ENCODE measurements at places on chromosomes 5 and 9. TPM values are rescaled to one million over a fixed set of nuclear protein-coding genes. Genes with fewer than 3 reads are reported as not detected.
A peak's percentile ranks its signal among the peaks of the same experiment; 100 is the strongest.

The FOXD4L3 gene
- not detected for total RNA-seq

The ACTBL2 gene
- total RNA-seq: 0.06 TPM

The HINT2 gene
- 20.6 TPM for total RNA-seq

The PCA3 gene
- total RNA-seq: not detected

The PRXL2C gene
- 9.0 TPM for total RNA-seq

The PIP5KL1 gene
- total RNA-seq: 1.0 TPM

The PCDHAC2 gene
- 0.73 TPM for total RNA-seq

- DNase-seq: no peak
- H3K27ac ChIP-seq: no peak overlapping the region
- H3K27me3 ChIP-seq: no peaks in the 10 kb centered on the region
- no peaks in the 10 kb centered on the region for H3K36me3 ChIP-seq
- H3K4me1 ChIP-seq: no peaks in the 10 kb centered on the region
Measured at GRCh38 chr5:97157689-97158088, 15.3 kb upstream of the LIX1 start.

GRCh38 chr5:98938464-98938863, 9.7 kb upstream of the CHD1 start:
- no peaks in the 10 kb centered on the region for H3K36me3 ChIP-seq
- H3K4me3 ChIP-seq: no peak overlapping the region
- no peak overlapping the region for H3K27ac ChIP-seq
- no peaks in the 10 kb centered on the region for H3K27me3 ChIP-seq

- H3K4me3 ChIP-seq: no peak overlapping the region
- H3K4me1 ChIP-seq: no peaks in the 10 kb centered on the region
- no peak for DNase-seq
- no peak overlapping the region for H3K27ac ChIP-seq
- no peaks in the 10 kb centered on the region for H3K27me3 ChIP-seq
- H3K36me3 ChIP-seq: no peaks in the 10 kb centered on the region
Measured at GRCh38 chr5:180636403-180637075, 12.9 kb downstream of the FLT4 start.

DNA sequence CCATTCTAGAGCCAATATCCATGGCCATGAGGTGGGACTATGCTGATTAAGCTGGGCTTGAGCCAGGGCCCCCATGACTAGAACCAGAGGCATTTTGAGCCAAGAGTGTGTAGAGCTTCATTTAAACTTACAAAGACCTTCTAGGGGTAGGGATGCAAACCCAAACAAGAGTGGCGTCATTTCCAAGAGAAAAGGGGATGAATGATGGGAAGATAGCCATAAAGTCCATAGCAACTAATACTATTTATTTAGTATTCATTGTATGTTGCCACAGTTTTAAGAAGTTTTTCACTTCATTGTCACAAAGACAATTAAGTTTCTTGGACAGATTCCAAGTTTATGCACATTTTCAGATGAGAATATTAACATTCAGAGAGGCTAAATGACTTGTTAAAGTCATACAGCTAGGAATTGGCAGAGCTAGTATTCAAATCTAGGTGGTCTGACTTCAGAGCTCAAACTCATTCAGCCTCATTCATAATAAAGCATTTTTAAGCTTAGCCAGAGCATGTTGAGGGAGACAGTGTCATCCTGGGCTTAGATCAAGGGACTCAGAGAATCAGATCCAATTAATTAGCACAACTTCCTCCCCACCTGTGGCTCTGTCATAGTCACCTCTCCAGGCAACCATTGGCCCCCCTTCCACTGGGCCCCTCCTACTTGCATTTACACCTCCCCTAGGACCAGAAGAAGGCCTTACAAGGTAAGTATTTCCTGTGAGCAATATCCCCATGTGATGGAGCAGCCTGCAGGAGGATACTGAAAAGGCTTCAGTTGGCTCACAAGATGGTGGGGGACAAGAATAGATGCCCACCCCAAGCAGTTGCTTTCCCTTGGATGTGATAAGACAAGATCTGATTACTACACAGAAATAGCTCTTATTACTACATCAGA, 95.0 kb upstream of the PCSK1 start:
- DNase-seq: no peak
- no peaks in the 10 kb centered on the region for H3K4me1 ChIP-seq
- H3K4me3 ChIP-seq: no peak overlapping the region
- no peak overlapping the region for H3K27ac ChIP-seq
- H3K27me3 ChIP-seq: no peaks in the 10 kb centered on the region

DNA sequence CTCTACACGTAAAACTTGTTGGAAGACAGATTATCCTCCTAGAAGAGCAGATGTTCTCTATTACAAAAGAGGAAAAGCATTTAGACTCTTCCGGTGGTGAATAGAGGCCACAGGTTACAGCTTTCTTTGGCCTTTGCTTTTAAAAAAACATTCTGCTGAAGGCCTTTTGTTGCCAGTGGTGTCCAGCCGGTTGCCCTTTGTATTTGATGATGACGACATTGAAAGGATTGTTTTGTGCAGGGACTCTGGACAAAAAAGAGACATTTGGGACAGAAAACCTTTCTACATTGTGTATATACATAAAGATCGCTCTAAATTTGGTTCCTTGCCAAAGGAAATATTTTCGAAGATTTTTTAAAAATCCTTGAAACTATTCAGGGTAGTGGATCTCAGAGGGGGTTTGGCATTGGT, 180.3 kb downstream of the C9orf152 start:
- H3K36me3 ChIP-seq: no peaks in the 10 kb centered on the region
- no peaks in the 10 kb centered on the region for H3K4me1 ChIP-seq
- H3K27me3 ChIP-seq: no peaks in the 10 kb centered on the region
- DNase-seq: no peak

DNA sequence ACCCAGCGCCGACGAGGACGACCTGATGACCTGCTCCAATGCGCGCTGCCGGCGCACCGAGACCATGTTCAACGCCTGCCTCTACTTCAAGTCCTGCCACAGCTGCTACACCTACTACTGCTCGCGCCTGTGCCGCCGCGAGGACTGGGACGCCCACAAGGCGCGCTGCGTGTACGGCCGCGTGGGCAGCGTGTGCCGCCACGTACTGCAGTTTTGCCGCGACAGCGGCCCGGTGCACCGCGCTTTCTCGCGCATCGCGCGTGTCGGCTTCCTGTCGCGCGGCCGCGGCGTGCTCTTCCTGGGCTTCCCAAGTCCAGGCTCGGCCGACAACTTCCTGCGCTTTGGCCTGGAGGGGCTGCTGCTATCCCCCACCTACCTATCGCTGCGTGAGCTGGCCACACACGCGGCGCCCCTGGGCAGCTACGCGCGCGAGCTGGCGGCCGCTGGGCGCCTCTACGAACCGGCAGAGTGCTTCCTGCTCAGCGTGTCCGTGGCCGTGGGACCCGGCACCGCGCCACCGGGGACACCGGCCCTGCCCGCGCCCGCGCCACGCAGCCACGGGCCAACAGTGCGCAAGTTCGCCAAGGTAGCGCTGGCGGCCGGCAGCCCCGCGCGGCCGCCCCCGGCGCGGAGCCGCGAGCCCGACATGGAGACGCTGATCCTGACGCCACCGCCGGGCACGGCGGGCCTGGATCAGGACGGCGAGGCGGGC, 2.7 kb upstream of the PHPT1 start:
- peaks cover 29% of the 10 kb centered on the region for H3K4me1 ChIP-seq
- no peaks in the 10 kb centered on the region for H3K27me3 ChIP-seq
- H3K4me3 ChIP-seq: peak overlapping the region; percentile 94
- no peaks in the 10 kb centered on the region for H3K36me3 ChIP-seq
- H3K27ac ChIP-seq: no peak overlapping the region
